Temporal lobe (tissue), 4 donors: ENCODE measurements at places on chromosomes 13 and 19. TPM values are rescaled to one million over a fixed set of nuclear protein-coding genes. Genes with fewer than 3 reads are reported as not detected.

The NUDT19 gene
- total RNA-seq, result 4.4 TPM

The ZNF737 gene
- 91.2 TPM for total RNA-seq

The WDR88 gene
- total RNA-seq, result not detected

The STAP2 gene
- total RNA-seq, result 0.98 TPM

The ZNF681 gene
- total RNA-seq, result 14.3 TPM

The ACP7 gene
- total RNA-seq, result not detected

The ZNF83 gene
- 45.0 TPM for total RNA-seq

The SNAPC2 gene
- 5.9 TPM for total RNA-seq

The SLAIN1 gene
- total RNA-seq, result 289 TPM

The ZNF222 gene
- 12.0 TPM for total RNA-seq

The MEX3D gene
- 31.2 TPM for total RNA-seq

The MBD3L3 gene
- not detected for total RNA-seq

The ZNF850 gene
- 6.4 TPM for total RNA-seq

The MAST1 gene
- 67.4 TPM for total RNA-seq

The GPX4 gene
- 95.9 TPM for total RNA-seq

The SUPT5H gene
- 54.3 TPM for total RNA-seq

The ZFP14 gene
- total RNA-seq, result 39.3 TPM

The HRC gene
- 0.25 TPM for total RNA-seq

The ELSPBP1 gene
- total RNA-seq, result not detected

The FCGBP gene
- total RNA-seq, result 2.5 TPM

The VWA8 gene
- total RNA-seq, result 19.7 TPM

The NAXD gene
- total RNA-seq, result 22.1 TPM

The MEIOSIN gene
- total RNA-seq, result not detected

The STOML3 gene
- 0.25 TPM for total RNA-seq

The FFAR2 gene
- total RNA-seq, result not detected

The ZNF223 gene
- total RNA-seq, result 12.0 TPM

The PTH2 gene
- not detected for total RNA-seq

The S1PR4 gene
- not detected for total RNA-seq

The ZNF441 gene
- 33.7 TPM for total RNA-seq

The ATP8B3 gene
- under 0.01 TPM for total RNA-seq

The NCLN gene
- 9.6 TPM for total RNA-seq

The ODAD3 gene
- 0.49 TPM for total RNA-seq

The DKKL1 gene
- total RNA-seq, result not detected

The KISS1R gene
- 0.49 TPM for total RNA-seq

The TMEM255B gene
- total RNA-seq, result under 0.01 TPM

The FAM83E gene
- total RNA-seq, result not detected

The NCAN gene
- 238 TPM for total RNA-seq

The CIC gene
- total RNA-seq, result 29.7 TPM

The GADD45B gene
- 5.9 TPM for total RNA-seq

The LAIR1 gene
- 0.98 TPM for total RNA-seq

The SLC46A3 gene
- 2.2 TPM for total RNA-seq

The CYP4F11 gene
- not detected for total RNA-seq

The BORCS8 gene
- total RNA-seq, result 14.8 TPM

The EVI5L gene
- total RNA-seq, result 49.4 TPM

The SLC27A1 gene
- 13.8 TPM for total RNA-seq

The PPAN gene
- total RNA-seq, result 14.3 TPM

The TTC9B gene
- 32.0 TPM for total RNA-seq

The CCNA1 gene
- total RNA-seq, result 9.8 TPM

The ZNF682 gene
- total RNA-seq, result 18.9 TPM

The NBEA gene
- 231 TPM for total RNA-seq

The FGF21 gene
- total RNA-seq, result not detected

The ZNF649 gene
- total RNA-seq, result 21.6 TPM

The ABCA7 gene
- total RNA-seq, result 0.74 TPM

The KLK15 gene
- not detected for total RNA-seq

The VSTM2B gene
- total RNA-seq, result 15.5 TPM

The LHB gene
- total RNA-seq, result not detected

The LRRC4B gene
- 67.4 TPM for total RNA-seq

The CYP4F2 gene
- not detected for total RNA-seq

The SIGLEC5 gene
- 0.25 TPM for total RNA-seq

The GRK1 gene
- total RNA-seq, result 1.2 TPM
